Activated T-cell treated with anti-CD3 and anti-CD28 coated beads, Interleukin-2, amount 50 U/mL, for 72 hours (primary cell): ENCODE measurements at places on chromosomes 3 and 15.

DNA sequence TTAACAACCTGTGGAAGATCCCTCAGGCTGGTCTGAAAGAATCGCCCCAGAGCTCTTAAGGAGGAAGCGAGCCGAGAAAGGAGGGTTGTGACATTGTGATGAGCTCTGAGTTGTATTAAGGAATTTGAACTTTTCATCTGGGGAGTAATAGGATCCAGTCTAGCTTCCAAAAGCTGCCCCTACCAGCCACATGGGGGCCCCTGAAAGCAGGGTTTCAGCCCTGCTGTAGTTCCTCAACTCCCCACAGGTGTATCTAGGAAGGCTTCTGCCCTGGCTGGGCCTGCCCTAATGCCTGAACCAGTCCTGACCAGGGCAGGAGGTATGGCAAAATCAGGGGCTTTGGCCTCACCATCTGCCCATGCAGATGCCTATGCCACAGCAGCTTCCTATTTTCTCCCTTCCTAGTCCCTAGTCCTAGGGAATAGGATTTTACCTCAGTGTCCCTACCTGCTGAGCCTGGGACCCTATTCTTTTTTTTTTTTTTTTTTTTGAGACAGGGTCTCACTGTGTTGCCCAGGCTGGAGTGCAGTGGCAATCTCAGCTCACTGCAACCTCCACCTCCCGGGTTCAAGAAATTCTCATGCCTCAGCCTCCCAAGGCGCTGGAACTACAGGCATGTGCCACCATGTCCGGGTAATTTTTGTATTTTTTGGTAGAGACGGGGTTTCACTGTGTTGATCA lies 5.0 kb upstream of the AP3S2 start:
- DNase-seq = peak; percentile 44

DNA sequence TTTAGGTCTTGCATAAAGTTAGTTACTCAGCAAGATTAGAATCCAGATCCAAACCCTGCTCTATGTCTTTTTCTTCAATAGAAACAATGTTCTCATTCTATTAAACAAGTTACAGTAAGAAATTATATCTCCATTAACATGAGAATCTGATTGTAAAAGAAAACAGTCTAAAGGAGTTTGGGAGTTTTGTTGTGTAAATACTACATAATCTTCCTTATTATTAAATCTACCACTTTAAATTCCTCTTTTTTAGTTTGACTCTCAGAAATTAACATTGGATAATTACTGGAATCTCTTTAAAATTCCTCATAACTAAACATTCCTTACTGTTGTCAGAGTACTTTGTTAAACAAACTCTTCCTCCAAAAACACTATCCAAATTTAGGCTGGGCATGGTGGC lies 1.7 kb upstream of the GOLIM4 start:
- DNase-seq = no peak

GRCh38 chr3:102089239-102089638 lies 239.9 kb downstream of the NFKBIZ start:
- DNase-seq = no peak

GRCh38 chr15:69551391-69552056 lies 98.9 kb downstream of the RPLP1 start:
- DNase-seq = no peak

DNA sequence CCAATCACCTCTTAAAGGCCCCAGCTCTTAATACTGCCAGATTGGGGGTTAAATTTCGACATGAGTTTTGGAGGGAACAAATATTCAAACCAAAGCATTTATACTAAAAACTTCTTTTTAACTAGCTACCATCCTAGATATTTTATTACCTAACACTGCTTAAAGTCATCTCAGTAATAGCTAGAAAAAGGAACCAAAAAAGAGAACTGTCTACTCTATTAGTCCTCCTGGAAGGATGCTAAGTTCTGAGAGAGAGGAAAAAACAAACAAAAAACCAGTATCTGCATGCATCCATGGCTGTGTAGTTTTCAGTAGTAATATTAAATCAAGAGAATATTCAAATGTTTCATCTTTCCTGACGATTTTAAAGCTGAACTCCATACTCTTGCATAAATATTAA lies 5.8 kb downstream of the CPOX start:
- no peak for DNase-seq

DNA sequence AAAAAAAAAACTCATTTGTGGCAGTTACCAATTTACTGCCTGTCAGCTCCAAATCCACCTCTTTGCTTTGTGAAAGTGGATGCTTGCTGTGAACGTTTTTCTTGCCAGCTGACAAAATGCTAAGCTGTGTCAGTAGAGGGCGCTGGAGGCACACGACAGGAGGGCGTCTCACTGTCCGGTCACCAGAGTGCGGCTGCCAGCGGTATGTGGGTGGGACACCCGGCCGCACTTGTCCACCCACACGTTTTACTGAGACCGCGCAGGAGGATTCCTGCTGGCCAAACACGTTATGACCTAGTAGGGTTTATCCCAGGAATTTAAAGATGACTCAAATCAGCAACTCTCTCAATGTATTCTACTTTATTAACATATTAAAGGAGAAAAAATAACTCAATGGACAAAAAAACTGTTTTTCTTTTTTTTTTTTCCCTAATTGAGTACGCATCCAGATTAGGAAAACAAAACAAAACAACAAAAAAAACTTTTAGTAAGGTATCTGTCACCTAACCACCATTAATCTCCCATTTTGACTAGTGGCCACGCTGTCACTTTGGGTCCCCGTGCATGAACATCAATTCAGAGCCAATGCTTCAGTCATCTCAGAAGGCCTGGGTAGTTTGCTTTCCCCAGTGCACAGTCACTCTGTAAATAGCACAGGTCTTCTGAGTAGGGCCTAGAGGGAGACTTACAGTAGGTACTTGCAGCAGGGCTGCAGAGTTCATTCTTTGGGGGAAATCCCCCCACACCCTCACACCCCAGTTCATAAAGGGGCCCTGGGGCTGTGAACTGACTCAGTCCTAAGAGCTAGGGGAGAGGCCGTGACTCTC lies 43.8 kb upstream of the RPL35A start:
- peak; percentile 91 for DNase-seq
